HFF-Myc (cell line): ENCODE measurements at places on chromosomes 5 and 9.
A peak's percentile ranks its signal among the peaks of the same experiment; 100 is the strongest.

GRCh38 chr5:95631991-95632675, 12.2 kb downstream of the GPR150 start:
- peak; percentile 29 for DNase-seq

DNA sequence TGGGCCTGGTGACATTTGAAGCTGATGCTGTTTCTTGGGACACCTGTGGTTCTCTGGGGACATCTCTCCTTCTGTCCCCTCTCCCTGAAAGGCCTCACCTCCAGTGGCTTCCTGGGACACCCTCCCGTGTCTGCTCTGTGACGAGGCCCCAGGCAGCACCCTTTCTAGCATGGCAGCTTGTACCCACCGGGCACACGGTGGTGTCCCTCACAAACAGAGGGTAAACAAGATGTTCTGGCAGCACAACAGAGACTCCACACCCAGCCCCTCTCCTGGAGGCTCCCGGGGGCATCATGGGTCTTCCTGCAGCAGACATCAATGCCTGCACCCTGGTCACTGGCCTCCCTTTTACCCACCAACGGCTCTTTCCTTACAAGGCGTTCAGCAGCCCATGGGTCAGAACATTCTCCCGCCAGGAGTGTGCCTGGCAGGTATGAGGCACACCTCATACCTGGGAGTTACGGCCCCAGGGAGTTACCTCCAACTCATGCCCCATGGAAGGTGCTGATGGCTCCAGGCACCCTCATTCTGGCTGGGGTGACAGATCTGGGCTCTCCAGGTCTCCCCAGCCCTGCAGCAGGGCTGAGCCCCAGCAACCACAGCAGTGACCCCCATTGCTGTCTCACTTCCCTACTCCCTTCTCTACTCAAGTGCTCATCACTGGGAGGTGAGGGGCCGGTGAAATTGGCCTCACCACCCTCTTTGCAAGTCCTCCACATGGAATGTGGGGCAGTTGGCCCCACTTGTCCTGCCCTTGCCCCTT, 51.1 kb downstream of the BARX1 start:
- no peak for DNase-seq

- no peak for DNase-seq
Observed at GRCh38 chr5:146877783-146878475, 628 bp downstream of the PPP2R2B start.

- DNase-seq: no peak
Observed at GRCh38 chr5:171906703-171907590, 99.5 kb downstream of the FBXW11 start.
